ENCODE measurements at places on chromosomes 5 and 9.

DNA sequence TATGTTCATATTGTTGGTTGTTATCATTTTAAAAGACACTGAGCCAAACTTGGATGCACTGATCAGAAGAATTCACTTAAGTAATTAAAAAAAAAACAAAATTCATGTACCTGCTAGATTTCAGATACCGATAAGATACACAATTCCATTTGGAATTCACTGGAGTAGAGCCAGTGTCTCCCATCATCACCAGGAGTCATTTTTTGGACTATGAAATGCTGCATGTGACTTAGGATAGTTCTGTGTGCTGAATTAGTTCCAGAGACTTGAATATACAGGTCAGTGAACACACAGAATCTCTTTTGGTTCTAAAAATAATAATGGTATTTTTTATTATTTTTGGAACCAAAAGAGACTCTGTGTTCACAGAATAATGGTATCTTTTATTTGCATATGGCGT, 482.6 kb upstream of the PIK3R1 start:
- DNase-seq: no peak

- DNase-seq: peak; percentile 61
Observed at GRCh38 chr5:171419688-171420430, 412 bp downstream of the FGF18 start.

DNA sequence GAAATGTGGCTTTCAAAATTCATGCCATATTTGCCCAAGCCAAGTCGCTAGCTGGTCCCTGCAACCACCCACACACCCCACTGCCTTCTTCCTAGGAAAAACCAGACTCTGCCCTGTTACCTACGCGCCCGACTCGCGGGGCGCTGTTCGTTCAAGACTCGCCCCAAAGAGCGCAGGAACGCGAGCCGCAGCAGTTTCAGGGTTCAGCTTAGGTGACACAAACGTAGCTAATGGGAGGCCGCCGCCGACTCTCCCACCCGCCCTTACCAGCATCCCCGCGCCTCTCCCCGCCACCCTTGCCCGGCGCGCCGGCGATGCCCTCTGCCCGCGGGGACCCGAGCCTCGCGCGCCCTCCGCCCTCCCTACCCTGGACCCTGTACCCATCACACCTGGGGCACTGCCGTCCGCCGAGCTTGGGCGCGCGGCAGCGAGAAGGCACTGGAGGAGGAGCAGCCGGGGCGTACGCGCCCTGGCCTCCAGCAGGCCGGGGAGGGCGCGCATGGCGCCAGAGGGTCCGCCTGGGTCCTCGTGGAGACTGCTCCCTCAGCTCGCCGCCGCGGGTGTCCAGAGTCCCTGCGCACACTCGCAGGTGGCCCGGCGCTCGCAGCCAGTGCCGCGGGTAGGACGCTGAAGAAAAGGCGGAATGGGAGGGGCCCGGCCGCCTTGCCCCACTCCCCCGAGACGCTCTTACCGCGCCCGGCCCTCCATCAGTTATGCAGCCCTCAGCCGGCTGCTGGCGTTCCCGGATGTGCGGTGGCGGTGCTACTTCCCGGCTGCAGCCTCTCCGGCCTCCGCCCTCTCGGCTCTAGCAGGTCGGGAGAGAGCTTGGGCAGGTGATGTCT, at the start of gene EMB:
Gene EMB (minus strand): TSS at position 638 of the 842 bp plus-strand sequence. CDS start 137 bp downstream, at position 501.
- DNase-seq: peak; percentile 29

DNA sequence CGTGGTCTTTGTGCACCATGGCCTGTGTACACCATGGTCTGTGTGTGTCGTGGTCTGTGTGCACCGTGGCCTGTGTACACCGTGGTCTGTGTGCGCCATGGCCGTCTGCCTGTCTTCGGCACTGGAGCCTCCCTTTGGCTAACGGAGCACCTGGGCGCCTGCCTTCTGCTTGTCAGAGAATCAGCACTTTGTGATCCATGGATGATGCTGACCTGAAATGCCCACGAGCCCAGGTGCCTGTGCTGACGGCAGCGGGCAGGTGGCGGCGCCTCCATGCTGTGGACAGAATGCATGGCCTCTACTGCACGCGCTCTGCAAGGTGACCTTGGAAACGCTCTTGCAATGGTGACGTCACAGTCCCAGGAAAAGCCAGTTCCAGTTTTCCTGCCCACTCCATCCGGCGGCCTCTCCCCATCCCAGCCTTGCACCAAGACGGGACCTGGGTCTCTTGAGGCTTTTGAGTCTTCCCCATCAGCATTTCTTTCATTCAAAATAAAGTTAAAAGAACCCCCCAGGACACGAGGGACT, 14.6 kb downstream of the LCN9 start:
- DNase-seq: no peak

GRCh38 chr5:142938266-142938880, 168.2 kb downstream of the ARHGAP26 start:
- DNase-seq: no peak

Data from AG08396 (cell line).